ENCODE measurements at places on chromosomes 5 and 9.

DNA sequence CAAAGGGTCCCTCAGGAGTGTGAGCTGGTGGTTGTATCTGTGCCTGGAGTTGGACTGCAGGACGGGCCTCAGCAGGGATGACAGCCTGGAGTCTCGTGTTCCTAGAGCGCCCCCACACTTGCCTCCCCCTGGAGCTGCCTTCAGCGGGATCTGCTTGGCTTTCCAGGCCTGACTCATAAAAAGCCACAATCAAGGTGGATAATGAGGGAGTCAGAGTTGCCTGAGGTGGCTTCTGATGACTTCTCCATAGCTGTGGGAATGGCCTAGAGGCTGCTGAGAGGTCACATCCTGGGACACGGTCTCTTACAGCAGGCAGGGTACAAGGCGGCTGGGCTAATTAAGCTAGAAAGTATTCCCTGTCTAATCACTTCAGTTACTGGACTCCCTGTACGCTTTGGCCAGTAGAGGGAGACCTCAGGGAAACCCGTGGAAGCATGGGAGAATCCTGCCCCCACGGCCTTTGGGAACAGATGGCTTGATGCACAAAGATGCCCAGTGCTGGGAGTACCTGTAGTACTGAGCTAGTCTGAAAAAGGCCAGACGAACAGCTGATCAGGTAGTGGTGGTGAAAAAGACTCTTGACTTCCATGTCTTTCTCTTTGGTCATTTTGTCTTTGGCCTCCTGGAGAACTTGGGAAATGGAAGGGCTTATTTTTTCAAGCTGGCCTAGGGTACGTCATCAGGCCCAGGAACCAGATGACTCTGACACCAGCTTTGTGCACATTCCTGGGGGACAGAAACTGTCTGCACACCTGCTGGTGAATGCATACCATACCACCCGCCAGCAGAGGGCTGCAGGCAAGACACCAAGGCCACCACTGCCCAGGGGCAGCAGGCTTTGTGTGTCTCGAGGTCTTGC is 16.1 kb upstream of the FRRS1L start:
- DNase-seq, result no peak

- no peak for DNase-seq
Observed at GRCh38 chr5:104628911-104629310, 1066.3 kb upstream of the NUDT12 start.

DNA sequence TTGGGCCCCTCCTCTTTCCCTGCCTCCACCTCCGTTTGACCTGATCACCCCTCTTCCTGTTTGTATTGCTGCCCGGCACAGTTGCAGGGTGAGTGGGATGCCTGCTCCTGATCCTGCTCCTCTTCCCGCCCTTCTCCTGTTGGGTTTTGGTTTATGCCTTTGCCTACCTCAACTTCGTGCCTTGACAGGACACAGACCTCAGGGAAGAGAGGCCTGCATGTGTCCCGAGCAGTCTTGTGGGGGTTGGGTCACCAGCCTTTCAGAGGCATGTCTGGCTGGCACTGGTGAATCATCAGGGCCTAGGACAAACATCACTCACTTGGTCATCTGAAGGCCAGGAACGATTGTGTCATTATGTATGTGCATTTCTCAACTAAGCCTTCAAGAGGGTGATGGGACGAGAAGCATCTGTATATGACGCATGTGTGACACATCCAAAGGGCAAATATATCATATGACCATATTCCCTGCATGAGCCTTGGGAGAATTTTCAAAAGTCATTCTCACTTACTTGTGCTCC is 56.9 kb downstream of the NPR3 start:
- peak; percentile 48 for DNase-seq

GRCh38 chr5:138635265-138635664 is 60.1 kb upstream of the HSPA9 start:
- DNase-seq, result no peak

GRCh38 chr9:111431684-111432083 is 52.5 kb downstream of the ECPAS start:
- no peak for DNase-seq

GRCh38 chr9:97759581-97760288 is 62.6 kb upstream of the XPA start:
- no peak for DNase-seq

DNA sequence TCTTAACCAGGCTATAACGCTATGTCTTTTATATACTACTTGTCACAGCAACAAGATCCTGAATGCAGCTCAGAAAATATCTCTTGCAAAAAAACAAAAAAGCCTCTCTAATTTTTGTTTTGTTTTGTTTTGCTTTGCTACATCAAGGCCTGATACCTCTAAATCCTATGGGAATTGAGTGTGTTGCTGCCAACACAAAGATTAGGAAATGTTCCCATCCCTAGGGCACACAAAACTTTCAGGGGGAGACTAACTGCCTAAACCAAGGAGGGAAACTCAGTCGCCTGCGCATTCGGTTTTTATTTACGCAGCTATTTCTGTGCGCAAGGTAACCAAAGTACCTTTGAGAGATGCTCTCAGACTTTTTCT is 1.7 kb downstream of the SSBP2 start:
- no peak for DNase-seq

DNA sequence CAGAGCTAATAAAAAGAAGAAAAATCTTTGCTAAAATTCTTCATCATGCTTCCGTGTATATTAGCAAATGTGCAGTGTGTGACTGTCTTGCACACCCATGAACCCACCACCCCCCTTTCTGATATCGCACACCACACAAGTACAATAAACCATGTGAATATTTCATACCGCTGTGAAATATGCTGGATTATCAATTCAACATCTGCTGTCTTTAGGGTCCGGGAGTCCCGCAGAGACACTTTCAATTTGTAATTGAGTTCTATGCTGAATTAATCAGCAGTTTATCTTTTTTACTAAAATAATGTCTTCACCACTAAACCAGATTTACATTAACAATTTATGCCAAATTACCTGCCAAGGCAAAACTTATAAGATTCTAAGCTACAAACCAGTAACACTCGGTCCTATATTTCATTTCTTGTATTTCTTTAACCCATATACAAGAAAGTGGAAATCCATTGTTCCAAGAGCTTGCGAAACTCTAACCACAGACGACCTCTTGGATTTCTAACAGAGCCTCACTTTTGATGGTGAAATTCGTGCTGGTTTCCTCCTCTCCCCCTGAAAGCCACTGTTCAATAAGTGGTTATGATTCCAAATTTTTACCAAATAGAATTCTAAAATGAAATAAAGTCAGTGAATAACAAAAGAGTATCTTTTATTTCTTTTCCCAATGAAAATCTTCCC is 44.2 kb downstream of the PSMB7 start:
- DNase-seq, result no peak

DNA sequence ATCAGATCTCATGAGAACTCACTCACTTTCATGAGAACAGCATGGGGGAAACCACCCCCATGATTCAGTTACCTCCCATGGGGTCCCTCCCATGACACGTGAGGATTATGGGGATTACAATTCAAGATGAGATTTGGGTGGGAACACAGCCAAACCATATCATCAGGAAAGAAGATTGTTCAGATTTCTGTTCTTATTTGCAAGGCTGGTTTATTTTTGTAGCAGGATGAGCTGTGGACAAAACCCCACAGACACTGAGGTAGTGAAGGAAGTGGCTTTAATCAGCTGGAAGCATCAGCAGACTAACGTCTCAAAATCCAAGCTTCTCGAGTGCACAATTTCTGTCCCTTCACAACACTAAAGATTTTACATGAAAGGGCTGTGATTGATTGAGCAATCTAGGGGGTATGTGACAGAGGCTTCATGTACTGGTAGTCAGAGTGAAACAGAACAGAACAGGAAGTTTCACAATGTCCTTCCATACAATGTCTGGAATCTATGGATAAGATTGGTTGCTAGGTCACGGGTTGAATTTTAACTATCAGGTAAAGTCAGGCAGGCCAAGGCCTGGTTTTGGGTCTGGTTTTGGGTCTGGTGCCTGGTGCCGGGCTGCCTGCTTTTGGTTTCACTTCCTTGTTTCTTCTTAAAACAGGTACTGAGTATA is 91.3 kb upstream of the ZNF366 start:
- peak; percentile 52 for DNase-seq

GRCh38 chr5:32710550-32711361 is at the start of gene NPR3:
Gene NPR3, plus strand, starts transcription at chr5:32711321. Its CDS starts 456 bp downstream, at chr5:32711777.
- DNase-seq, result no peak

GRCh38 chr5:133792655-133793054 is 175.8 kb downstream of the C5orf15 start:
- DNase-seq, result no peak

GRCh38 chr9:15144622-15145061 is 162.4 kb downstream of the TTC39B start:
- no peak for DNase-seq

DNA sequence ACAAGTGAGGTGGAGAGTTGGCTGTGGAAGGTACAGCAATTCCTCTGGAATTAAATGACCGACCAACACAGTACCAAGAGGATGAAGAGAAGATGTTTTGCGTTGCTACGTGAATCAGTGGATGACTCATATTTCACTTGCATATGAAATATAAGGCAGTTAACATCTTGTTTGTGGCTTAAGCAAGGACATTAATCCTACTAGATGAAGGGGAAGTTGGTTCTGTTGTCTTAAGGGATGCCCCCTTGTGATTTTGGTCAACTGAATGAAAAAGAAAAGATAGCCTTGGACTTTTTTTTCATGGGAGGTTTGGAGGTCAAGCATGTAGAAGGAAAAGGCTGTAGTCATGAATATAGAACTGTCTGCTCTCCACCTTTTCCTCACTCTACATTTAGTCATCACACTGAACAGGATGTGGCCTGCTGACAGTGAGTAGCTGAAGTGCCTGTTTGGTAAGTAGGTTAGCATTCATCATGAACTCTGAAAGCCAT is 33.9 kb downstream of the VLDLR start:
- peak; percentile 73 for DNase-seq

DNA sequence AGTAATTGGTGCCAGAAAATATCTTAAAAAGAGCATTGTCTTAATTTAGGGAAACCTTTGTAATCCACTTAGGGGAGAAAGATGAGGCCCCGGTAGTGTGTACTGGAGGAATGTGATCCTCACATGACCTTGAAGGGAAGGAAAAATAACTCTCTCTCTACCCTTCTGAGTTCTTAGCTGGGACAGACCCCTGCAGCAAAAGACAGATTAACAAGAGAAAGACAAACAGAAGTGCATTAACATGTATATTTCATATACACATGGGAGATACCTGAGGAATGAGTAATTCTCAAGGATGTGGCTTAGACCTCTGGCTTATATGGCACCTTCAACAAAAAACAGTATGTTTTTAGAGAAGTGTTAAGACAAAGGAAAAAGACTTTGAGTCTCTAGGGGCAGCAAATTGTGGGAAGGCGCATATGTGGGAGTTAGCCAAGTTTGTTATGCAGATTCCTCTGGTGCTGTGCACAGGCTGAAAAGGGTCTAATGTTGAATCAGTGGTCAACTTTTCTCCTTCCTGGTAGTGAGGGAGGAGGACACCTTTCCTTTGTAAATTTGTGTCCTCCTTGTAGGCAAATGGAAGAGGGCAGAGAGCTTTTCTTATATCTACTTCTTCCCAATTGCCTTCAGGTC is 138.8 kb downstream of the LRRC70 start:
- DNase-seq, result no peak
